T-helper 17 cell (primary cell): ENCODE measurements at places on chromosomes 7 and 10.

- DNase-seq = no peak
Observed at GRCh38 chr10:70533189-70533558, 54.6 kb downstream of the PALD1 start.

GRCh38 chr10:94315024-94315451 lies 47.7 kb downstream of the NOC3L start:
- DNase-seq = no peak

DNA sequence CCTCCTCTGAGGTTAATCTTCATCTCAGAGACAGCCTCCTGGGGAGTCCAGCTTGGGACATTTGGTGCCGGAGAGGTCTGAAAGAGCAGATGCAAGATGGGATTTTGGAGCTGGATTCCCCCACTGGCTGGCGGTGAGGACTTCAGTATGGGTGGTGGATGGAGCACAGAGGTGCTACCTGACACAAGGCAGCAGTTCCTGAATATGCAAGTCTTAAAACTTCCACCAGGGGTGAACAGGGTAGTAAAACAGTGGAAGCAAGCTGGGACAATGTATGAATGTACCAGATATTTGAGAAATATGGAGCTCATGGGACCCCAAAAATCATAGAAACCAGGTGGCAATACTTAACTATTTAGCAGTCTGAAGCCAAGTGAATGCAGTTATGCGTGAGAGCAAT lies 4.8 kb upstream of the TAF3 start:
- DNase-seq = no peak

- DNase-seq = no peak
Observed at GRCh38 chr7:19491821-19492452, 216.9 kb downstream of the POLR1F start.

DNA sequence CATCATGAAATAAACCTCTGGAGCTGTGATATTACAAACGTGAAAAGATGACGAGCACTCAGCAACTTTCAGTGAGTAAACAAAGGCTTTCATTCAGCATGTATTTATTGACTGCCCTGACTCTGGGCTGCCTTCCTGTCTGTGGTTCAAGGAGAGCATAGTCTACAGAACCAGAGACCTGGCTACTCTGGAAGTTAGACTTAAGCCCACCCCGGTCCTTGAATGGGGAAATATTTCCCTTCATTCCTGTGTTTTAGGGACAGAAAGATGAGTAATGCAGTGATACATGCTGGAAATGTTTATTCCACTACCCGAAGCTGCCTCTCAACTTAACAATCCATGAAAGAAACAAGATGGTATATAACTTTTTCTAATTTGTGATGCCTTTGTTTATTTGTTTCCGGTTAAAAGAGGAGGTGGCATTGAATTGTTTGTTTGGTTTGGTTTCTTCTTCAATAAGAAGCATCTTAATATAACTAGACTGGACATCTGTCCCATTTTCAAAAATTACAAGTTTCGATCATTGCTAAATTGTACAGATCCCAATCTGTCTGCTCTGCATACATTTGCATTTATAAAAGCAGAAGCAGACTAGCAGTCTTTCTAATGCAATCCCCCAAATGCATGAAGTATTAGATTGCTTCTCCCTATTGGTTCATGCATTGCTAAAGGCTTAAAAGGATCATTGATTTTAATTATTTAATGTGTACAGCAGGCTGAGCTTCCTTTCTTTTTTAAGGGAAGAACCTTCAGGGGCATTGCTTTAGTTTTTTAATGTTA lies 57.7 kb downstream of the TRUB1 start:
- DNase-seq = no peak

DNA sequence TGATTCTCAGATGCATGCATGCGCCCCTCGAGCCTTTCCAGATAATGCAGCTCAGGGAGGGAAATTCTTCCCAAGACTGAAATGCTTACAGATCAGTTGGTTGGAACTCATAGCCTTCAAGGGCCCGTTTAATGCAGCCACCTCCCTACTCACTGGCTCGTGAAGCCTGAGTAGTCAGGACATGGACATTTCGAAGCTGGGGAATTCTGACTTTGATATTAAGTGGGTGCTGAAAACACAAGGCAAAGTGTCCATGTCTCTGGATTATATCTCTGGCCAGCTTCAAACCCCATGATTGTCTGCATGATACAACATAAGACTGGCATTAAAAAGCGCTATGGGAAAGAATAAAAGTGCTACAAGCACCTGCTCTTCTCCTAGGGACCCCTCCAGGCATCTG lies 207.5 kb downstream of the HERPUD2 start:
- DNase-seq = no peak

DNA sequence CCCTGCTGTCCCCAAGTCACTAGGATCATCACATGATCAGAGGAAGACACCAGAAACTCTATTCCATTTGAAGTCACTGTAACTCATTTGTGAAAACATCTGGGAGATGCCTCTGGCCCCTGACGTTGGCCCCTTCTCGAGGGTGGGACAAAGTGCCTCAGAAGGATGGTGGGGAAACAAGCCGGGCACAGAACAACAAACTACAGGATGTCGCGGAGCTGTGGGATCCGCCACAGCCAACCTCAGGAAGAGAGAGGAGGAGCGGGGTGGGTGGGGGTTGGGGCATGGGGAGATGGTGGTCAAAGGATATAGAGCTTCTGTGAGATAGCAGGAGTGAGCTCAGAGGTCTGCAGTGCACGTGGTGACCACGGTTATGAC lies 265.6 kb upstream of the TCERG1L start:
- no peak for DNase-seq

DNA sequence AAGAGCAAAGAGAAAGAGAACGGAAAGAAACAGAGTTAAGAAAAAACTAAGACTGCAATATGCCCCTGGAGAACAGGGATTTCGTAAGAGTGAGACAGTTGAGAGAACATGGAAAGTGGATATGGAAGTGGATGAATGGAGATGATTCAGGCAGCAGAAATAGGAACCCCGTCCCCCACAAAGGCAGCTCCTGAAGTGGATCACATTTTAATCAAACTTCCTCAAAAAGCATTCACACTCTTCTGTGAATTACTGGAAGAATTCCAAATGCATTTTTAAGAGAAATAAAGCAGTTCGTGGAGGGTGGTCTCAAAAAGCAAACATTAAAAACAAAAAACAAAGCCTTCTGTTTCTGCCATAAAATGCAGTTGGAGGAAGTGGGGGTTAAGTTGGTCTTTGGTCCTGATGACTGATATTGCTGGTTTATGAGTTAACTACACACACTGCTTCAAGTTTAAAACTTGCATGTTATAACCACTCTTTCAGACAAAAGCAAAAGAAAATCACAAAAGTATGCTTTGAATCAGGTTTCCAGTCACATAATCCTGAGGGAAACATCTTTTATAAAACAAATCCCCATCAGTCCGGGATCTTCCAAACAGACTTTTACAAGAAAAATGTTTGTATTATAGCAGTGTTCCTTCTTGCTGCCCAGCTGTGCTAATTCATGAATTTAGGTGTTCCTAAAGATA lies 214.3 kb downstream of the FANK1 start:
- no peak for DNase-seq

DNA sequence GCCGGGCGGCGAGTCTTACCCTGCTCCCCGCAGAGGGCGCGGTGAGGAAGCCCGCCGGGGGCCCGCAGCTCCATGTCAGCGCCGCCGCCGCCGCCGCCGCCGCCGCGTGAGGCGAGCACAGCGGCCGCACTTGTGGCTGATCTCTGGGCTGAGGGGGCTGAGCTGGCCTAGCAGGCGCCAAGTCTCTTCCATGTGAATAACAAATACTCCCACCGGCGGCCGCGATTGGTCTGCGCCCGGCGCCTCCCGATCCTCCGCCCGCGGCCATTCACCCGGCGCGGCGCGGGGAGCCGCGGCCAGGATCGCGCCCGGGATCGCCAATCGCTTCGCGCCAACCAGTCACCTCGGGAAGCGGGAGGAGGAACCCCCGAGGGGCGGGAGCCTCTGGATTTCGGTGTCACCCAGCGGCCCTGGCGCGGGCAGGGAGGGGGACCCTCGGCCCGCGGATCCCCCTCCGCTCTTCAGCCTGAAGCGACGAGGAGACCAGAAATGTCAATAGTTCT lies at the start of gene GRM8:
TSS of gene GRM8 (minus strand) at position 164 of the 503 bp plus-strand sequence.
- peak; percentile 9 for DNase-seq

GRCh38 chr7:111393011-111393754 lies 169.1 kb downstream of the IMMP2L start:
- DNase-seq = no peak

DNA sequence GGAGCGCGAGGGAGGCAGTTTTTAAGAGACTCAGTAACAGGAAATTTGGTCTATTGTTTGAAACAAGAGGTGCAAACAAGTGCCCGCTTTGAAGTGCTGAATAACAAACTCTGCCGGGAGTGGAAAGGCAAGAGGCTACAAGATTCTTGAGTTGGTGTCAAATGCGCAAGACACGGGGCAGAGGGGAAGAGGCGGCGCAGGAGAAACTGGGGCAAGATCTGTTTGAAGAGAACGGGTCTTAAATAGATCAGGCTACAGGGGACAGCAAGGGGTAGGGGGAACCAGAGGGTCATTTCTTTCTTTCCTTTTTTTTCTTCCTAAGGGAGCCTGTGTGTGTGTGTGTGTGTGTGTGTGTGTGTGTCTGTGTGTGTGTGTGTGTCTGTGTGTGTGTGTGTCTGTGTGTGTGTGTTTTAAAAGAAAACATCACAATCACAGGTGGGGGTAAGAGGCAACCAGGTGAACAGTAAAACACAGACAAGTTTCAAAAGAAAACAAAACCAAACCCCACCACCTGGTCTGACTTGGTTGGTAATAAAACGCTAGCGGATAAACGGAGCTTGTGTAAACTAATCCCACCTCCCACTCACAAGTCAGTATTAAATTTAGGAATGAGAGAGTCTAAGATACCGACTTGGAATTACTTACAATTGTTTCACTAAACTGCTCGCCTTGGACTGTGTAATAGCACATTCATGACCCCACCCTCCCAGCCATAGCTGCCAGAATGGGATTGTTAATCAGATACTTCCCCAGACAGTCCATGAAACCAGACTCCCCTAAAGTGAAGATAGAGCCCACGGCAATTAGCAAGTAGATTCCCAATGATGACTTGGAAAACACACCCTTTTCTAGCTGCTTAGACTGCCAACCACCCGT lies 13.1 kb upstream of the CUX1 start:
- no peak for DNase-seq

- no peak for DNase-seq
Observed at GRCh38 chr10:92342796-92343195, 51.8 kb downstream of the MARCHF5 start.

DNA sequence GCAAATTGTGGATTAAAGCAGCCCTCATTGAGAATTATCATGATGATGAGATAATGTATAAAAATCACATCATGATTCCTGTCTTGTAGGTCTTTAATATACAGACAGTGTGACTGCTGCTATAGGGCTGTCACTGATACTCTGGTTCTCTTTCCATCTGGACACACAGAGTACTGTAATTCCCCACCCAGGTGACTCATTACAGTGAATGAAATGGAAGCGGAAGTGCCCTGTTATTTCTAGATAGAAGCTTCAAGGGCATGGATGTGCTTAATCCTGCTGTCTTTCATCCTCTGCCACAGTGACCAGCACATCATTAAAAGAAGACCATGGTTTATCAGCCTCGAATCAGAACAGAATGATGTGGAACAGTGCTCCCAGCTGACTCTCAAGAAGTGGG lies 1234.0 kb downstream of the SORCS3 start:
- DNase-seq = no peak

DNA sequence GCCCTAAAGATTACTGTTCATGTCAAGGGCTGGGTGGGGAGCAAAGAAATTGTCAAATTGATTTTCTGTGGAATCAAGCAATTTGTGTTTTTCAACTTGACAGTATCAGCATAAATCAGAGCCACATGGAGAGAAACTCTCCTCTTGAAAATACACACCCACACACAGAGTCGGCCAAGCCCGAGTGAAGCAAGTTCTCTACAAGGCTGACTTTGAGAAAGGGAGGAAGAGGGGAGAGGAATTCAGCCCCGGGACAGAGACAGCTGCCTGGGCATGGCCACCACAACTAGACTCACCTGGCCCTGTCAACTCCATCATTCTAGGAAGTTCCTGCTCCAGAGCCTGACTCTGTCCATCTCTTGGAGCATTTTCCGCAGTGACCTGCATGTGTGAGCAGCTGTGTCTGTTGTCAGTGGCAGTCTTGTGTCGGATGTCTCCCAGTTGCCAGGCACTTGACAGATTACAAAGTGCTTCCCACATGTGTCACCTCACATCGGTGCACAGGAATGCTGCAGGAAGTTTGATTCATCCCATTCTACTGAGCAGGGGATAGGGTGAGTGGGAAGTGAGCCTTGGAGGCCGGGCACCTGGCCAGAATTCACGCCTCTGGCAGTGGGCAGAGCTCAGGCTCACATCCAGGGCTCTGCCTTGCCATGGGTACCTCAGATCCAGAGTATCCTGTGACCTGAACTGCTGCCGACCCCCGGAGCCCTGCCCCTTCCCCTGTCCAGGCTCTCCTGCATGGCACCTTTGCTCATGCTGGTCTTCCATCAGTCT lies 37.9 kb downstream of the ADAM12 start:
- no peak for DNase-seq

DNA sequence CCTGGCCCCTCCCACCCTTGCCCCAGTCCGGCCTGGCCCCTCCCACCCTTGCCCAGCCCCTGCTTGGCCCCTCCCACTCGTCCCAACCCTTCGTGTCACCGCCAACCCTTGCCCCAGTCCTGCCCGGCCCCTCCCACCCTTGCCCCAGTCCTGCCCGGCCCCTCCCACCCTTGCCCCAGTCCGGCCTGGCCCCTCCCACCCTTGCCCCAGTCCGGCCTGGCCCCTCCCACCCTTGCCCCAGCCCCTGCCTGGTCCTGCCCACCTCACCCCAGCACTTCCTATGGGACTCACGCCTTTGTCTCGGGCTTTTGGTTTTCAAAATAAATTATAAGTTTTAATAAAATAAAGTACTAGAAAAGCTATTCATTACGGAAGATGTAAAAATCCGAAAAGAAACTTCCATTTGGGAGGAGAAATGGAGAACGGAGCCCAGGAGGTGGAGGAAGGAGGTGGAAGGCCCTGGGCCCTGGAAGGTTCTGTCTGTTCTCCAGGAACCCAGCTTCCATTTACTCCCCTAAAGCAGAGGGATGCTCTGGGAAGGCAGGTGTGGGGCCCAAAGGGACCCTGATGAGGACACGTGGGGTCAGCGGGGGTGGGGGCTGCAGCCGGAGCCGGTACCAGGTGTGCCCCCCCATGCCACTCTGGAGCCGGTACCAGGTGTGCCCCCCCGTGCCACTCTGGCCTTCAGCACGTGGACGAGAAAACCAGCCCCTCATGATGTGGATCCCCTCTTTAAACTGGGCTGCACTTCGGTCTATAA lies 52.2 kb downstream of the PWWP2B start:
- DNase-seq = no peak

GRCh38 chr7:101985903-101986734 lies 168.7 kb downstream of the CUX1 start:
- no peak for DNase-seq

GRCh38 chr7:50650057-50650664 lies 85.0 kb upstream of the DDC start:
- DNase-seq = no peak

- DNase-seq = no peak
Observed at GRCh38 chr10:96512524-96513304, 1.0 kb downstream of the TLL2 start.

- DNase-seq = no peak
Observed at GRCh38 chr7:29825775-29826529, 19.6 kb downstream of the WIPF3 start.

GRCh38 chr7:47232751-47233412 lies 349.0 kb downstream of the TNS3 start:
- DNase-seq = no peak

GRCh38 chr10:131724169-131724545 lies 176.7 kb upstream of the PPP2R2D start:
- DNase-seq = no peak

- no peak for DNase-seq
Observed at GRCh38 chr7:140121326-140121725, 55.5 kb downstream of the KDM7A start.

- no peak for DNase-seq
Observed at GRCh38 chr10:69486922-69487730, 35.9 kb downstream of the TSPAN15 start.

GRCh38 chr10:101969412-101969922 lies 86.5 kb downstream of the ARMH3 start:
- no peak for DNase-seq
